ENCODE measurements at places on chromosomes 2 and 18.

- H3K27me3 ChIP-seq, result no peaks in the 10 kb centered on the region
- H3K4me3 ChIP-seq, result no peak overlapping the region
- H3K27ac ChIP-seq, result no peak overlapping the region
- no peak for DNase-seq
Measured at GRCh38 chr2:99279969-99280695, 20.9 kb downstream of the LYG1 start.

DNA sequence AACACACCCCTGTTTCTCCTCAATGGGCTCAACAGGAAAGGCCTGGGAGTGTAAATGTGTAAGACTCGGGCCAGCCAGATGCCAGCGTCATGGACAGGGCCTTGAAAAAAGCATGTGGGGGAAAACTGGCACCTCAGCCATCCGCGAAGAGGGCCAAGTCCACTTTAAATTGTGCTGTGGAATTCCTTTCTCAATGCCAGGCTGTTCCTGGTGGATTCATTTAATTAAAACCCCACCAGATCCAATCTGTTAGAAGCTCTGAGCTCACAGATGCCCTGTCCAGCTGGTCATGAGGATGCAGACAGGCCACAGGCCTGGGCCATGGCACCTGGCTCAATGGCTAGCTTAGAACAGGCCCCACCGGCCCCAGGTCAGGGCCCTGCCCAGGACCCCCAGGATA lies 24.8 kb downstream of the KCNK3 start:
- H3K27me3 ChIP-seq, result no peaks in the 10 kb centered on the region
- H3K4me1 ChIP-seq, result peaks cover 62% of the 10 kb centered on the region
- DNase-seq, result no peak
- H3K4me3 ChIP-seq, result no peak overlapping the region
- H3K36me3 ChIP-seq, result no peaks in the 10 kb centered on the region

GRCh38 chr2:64101141-64101591 lies 43.1 kb downstream of the PELI1 start:
- DNase-seq, result no peak
- no peaks in the 10 kb centered on the region for H3K36me3 ChIP-seq
- no peak overlapping the region for H3K27ac ChIP-seq
- H3K4me1 ChIP-seq, result no peaks in the 10 kb centered on the region
- no peak overlapping the region for H3K4me3 ChIP-seq
- no peaks in the 10 kb centered on the region for H3K27me3 ChIP-seq

GRCh38 chr2:160267022-160267421 lies 67.0 kb upstream of the ITGB6 start:
- DNase-seq, result no peak
- peaks cover 20% of the 10 kb centered on the region for H3K4me1 ChIP-seq
- H3K27me3 ChIP-seq, result no peaks in the 10 kb centered on the region
- peak overlapping the region; percentile 13 for H3K27ac ChIP-seq

DNA sequence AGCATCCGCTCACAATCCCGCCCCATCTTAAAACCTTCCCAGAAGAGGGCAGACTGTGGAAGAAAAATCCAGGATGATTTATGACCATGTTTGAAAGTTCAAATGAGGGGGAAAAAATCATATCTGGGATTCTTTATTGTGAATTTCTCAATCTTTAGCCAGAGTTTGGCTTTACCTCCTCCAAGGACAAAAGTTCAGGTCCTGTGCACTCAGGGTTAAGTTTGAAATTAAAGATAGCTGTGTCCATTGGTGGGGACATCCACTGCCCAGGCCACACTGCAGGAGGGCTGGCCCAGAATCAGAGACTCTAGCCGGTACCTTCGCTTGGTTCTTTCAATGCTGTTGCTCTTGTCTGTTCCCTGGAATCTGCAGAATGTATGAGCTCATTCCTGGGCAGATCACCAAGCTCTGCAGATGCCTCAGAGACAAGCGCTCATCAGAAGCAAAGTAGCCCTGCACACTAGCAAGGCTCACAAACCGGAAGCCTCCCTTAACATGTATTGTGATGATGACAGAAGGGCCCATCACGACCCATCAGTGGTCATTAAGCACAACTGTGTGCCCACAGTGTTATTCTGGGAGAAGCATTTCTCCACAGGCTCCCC lies 375.3 kb upstream of the KLHL29 start:
- H3K27me3 ChIP-seq, result no peaks in the 10 kb centered on the region
- H3K4me1 ChIP-seq, result no peaks in the 10 kb centered on the region
- H3K36me3 ChIP-seq, result no peaks in the 10 kb centered on the region
- no peak overlapping the region for H3K4me3 ChIP-seq

- no peak overlapping the region for H3K27ac ChIP-seq
- DNase-seq, result no peak
- H3K4me1 ChIP-seq, result no peaks in the 10 kb centered on the region
- no peak overlapping the region for H3K4me3 ChIP-seq
Measured at GRCh38 chr18:26252411-26252810, 26.2 kb downstream of the TAF4B start.

- H3K36me3 ChIP-seq, result no peaks in the 10 kb centered on the region
- DNase-seq, result no peak
- peaks cover 42% of the 10 kb centered on the region for H3K4me1 ChIP-seq
- no peak overlapping the region for H3K4me3 ChIP-seq
Measured at GRCh38 chr2:54588244-54588899, 132.2 kb downstream of the SPTBN1 start.

GRCh38 chr2:98886066-98886554 lies 49.9 kb downstream of the CRACDL start:
- no peak overlapping the region for H3K27ac ChIP-seq
- no peak for DNase-seq
- H3K4me1 ChIP-seq, result no peaks in the 10 kb centered on the region
- H3K36me3 ChIP-seq, result no peaks in the 10 kb centered on the region

DNA sequence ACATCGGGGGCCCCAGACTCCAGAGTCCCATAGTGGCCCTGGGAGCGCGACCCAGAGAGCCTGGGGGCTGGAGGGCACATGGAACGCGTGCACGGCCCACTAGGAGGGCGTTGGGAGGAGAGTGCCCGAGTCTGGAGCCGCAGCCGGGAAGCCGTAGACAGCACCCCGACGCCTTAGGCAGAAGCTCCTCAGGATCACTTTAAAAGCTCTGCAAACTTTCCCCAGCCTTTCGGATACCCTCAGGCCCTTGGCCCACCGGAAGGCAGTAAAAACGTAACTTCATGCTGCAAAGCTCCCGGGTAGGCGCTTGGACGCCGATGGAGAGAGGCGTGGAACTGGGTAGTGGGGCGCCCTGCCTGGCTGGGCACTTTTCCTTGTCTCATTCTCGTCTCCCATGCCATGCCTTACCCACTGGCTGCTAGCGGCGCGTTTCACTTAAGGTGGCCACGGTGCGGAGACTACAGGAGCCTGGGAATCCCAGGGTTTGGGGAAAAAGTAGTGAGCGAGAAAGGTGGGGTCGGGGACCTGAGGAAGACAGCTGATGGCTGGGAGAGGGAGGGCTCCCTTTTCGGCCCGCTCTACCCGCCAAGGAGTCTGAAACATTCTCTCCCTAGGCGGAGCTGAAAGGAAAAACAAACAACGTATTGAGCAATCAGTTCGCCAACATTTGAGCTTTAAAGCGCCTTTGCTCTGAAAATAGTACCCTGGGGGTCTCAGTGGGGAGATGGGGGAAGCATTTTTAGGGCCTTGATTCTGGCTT lies 141.8 kb downstream of the MEIS1 start:
- peak overlapping the region; percentile 55 for H3K4me3 ChIP-seq
- peaks cover 23% of the 10 kb centered on the region for H3K4me1 ChIP-seq
- peaks cover 38% of the 10 kb centered on the region for H3K27me3 ChIP-seq
